ENCODE measurements at places on chromosomes 6 and 20.

DNA sequence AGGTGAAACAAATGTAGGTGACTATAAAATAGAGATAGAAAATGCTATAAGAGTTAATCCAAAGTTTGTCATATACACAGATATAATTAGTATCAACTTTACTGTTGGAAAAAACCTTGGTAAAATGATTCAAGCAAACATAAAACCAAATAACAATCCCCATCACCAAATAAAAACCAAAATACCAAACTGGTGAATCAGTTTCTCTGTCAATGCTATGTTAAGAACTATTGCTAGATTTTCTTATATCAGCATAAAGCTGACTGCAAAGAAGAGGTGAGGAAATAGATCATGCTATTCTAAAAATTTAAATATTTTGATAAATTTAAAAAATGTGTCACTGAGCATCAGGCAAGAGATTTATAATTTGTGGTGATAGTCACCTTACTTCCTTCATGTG lies 658.4 kb downstream of the PHF3 start:
- no peak for DNase-seq

GRCh38 chr6:64128301-64129024 lies 492.9 kb downstream of the PHF3 start:
- DNase-seq = no peak

GRCh38 chr6:20448828-20449227 lies 47.1 kb downstream of the E2F3 start:
- DNase-seq = no peak

DNA sequence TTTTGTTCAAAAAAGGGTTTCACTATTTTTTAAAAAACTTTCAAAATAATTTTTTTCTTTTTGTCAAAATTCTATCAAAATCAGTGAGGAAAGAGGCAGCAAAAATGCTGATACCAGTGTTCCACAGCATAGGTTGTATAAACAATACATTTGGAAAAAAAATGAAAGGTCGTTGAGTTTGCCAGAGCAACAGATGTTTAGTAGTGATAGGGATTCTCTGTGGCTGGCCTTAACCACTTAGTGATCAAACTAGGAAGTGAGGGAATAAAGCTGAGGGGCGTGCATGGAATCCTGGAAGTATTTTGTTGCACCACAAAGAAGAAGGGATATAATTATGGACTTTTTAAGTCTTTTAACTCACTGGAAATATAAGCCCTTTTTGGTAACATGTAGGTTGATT lies 555.3 kb upstream of the CHD6 start:
- no peak for DNase-seq

GRCh38 chr6:167907837-167908681 lies 81.3 kb downstream of the AFDN start:
- DNase-seq = no peak

GRCh38 chr20:47552996-47553395 lies 51.3 kb downstream of the NCOA3 start:
- DNase-seq = no peak

GRCh38 chr20:12113468-12114371 lies 196.0 kb downstream of the BTBD3 start:
- no peak for DNase-seq

DNA sequence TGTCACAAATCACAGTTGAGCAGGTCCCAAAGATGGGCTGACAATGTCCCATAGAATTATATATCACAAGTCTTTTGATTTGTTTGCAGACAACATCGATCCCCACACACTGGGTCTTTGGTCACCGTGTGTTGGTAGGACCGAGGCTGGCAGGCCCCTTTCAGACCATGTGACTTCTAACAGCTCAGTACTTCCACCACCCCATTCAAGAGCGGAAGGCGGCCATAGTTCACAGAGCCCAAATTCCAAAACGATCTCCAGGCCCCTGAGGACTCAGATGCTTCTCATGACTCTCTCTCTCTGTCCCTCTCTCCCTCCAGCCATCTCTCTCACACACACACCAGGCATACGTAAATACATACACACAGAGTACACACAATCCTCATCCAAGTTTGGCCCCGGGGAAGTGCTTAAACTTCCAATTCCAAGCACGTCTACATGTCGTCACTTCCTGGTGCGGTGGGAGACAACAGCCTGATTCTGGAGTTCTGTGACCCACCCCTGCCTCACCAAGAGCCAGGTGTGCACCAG lies 155.9 kb upstream of the INSM1 start:
- DNase-seq = no peak

- DNase-seq = peak; percentile 41
These were observed 118.4 kb upstream of the SLC2A12 start for GRCh38 chr6:134170844-134171243.

DNA sequence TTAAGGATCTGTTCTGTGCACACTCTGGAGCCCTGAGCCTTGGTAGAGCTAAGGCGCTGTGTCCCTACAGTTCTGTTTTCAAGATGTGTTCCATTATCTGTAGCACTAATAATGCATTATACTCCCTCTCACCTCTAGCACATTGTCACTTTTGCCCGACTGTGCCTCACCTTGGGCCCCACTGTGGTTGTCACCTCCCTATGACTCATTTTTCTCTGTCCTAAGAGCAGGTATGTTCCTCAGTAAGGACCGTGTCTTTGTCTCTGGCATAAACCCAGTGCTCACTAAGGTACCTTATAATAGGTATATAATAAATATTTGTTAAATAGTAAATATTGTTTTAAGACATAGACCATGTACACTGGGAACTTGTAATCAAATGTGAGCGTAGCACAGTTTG lies 942.5 kb upstream of the CITED2 start:
- DNase-seq = no peak
